ENCODE measurements at places on chromosomes 1 and 21.

DNA sequence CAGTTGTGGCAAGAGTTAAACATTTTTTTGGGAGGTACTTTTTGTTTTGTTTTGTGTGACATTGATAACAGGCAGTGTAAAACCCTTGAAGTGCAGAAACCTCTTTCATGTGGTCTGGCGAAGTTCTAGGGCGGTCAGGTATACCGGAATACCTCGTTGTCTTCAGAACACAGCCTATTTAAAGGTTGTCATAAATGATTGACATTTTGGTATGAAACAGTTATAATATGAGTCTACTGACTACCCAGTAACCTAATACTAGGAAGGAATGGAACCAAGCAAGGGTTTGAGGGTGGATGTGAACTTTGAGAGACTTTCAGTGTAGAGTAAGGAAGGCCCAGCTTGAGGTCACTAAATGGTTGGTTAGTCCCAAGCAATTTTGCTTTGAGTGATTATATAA lies 40.5 kb downstream of the PATJ start:
- peak; percentile 23 for DNase-seq

DNA sequence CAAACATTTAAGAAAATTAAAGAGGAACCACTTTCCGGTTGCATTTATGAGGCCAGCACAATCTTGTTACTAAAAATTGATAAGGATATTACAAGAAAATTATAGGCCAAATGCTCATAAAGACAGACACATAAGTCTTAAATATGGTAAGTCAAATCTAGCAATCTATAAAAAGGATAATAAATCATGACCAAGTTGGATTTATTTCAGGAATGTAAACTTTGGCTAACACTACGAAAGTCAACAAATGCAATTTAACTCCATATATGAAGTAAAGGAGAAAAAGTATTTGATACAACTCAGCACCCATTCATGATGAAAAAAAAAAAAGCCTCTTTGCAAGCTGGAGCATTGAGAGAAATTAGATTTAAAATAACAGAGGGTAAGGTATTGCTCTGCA lies 6.3 kb downstream of the HHAT start:
- no peak for DNase-seq

GRCh38 chr1:17191990-17192242 lies 13.0 kb upstream of the PADI1 start:
- no peak for DNase-seq

DNA sequence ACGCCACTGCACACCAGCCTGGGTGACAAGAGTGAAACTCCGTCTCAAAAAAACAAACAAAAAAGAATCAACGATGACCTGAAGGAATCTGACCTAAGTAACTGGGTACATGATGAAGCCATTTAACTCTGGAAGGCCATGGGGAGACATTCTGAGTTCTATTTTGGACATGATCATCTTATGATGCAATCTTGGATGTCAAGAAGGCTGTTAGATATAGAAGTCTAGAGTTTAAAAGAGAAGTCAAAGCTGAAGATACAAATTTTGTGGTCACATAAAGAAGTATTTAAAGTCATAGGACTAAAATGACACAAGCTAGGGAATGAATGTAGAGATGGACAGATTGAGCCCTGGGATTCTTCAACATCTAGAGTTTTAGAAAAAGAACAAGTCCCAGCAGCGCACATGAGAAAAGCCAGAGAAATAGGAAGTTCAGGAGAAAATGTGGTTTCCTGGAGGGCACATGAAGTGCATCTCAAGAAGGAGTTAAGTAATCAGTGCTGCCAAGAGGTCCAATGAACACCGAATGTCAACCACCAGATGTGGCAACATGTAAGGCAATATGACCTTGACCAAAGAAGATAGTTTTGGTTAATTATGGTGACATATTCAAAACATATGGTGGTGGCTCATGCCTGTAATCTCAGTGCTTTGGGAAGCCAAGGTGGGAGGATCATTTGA lies 26.8 kb downstream of the ELK4 start:
- no peak for DNase-seq

DNA sequence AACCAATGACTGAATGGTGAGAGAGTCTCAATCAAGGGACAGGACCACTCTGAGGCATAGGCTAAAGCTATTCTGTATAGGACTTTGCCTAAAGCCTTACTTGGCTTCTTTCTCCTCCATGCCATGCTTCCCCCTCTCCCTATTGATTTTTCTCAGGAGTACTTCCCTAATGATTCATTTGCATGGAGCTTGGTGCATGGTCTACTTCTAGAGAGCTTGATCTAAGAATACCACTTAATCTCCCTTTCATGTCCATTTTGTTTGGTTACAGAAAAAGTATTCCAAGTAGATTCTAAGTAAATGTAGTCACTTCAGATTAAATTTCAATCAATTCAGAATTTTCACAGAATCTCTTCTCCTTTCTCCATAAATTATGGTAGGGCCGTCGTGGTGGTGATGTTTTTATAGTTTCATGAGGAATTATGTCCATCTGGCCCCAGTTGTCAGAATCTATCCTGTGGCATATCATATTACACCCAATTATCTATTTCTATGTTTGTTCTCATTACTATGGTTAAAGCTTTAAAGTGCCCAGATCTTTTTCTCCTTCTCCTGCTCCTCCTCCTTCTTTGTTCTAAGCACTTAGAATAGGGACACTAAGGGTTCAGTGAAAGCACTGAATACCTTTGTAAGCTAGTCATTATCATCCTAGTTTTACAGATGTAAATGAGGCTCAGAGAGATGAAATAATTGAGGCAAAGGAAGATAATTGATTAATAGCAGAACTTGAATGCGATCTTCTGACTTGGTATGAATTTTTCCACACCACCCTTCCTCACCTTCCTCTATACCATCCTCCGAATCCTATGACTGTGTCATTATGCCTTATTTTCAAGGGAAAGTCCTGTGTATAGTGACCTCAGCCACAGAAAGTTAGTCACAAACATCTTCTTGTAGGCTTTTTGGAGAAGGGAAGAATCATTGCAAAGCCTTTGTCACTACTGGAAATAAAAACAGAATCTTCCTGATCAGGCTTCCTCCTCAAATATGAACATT lies 85.6 kb upstream of the ZRANB2 start:
- no peak for DNase-seq

DNA sequence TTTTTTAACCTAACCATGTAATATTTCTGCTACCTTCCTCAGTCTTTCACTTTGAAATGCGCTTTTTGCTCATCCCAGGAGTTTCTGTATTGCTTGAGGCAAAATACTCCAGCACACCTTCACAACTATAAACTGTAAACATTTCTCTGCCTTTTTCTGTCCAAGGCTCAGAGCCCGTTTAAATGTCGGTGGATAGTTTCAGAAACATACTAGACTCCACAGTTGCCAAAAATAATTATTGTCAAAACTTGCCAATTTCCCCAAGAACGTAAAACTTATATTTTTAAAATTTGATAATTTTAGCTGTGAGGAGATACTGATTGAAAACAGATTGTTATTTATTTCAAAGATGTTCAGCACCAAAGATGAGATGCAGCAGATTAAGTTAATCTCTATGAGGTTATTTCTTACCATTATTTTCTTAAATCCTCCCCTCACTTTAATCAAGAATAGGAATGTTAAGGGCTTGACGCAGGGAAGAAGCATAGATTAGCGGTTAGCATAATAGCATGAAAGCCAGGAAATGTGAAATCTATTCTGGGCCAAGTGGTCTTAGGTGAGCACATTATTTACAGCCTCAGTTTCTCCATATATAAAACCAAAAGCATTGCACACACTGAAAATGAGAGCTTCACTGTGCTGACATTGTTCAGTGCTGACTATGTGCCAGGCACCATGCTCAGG lies 91.5 kb upstream of the ESRRG start:
- DNase-seq: no peak

DNA sequence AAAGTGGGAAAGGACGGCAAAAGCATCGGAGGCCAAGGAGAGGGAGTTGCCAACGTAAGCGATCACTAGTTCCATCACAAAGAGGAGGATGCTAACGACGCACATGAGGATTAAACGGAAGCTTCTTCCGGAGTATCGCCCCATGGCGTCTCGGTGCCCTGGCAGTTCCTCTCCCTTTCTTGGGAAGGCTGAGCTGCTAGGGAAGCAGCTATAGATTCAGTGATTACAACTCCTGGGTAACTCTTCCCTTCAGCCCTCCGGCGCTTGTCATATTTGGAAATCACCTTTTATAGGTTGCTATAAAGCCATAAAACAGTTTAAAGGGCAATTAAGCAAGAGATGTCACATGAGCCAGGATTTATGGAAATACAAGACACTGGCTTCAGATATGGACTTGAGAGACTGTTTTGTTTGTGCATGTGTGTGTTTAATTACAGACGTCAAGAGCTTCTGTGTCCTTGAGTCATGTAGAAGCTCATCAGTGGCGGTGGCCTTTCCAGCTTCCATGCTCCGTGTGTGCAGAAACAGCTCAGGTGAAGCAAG lies 30.6 kb upstream of the SLC30A10 start:
- DNase-seq: peak; percentile 42

GRCh38 chr1:61692155-61692800 lies 32.7 kb downstream of the TM2D1 start:
- DNase-seq: peak; percentile 16

- DNase-seq: no peak
These were observed 28.6 kb downstream of the ZNF644 start for GRCh38 chr1:90993245-90993644.

DNA sequence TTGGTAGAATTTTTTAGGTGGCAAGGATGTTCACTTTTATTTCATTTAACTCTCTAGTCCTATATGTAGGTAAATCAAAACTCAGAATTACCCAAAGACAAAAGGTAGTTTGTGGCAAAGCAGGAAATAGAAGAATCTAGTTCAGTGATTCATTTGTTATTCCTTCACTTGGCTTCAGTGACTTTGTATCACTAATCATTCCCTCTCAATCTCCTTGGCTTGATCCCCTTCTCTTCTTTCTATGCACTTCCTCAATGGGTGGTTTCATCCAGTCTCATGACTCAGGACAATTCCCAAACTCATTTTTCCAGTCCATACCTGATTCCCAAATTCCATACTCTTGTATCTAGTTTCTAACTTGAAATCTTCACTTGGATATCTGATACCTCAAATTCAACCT lies 64.9 kb downstream of the PRKACB start:
- DNase-seq: no peak

- DNase-seq: no peak
These were observed 84.1 kb downstream of the MAB21L3 start for GRCh38 chr1:116195077-116195868.

GRCh38 chr1:232186931-232187330 lies 443.0 kb downstream of the SIPA1L2 start:
- no peak for DNase-seq

- no peak for DNase-seq
These were observed 2.1 kb downstream of the RYR2 start for GRCh38 chr1:237043846-237044636.

- peak; percentile 68 for DNase-seq
These were observed 34.1 kb downstream of the BMP8A start for GRCh38 chr1:39525366-39526165.

- DNase-seq: peak; percentile 16
These were observed 63.0 kb upstream of the RGS1 start for GRCh38 chr1:192512426-192513162.

DNA sequence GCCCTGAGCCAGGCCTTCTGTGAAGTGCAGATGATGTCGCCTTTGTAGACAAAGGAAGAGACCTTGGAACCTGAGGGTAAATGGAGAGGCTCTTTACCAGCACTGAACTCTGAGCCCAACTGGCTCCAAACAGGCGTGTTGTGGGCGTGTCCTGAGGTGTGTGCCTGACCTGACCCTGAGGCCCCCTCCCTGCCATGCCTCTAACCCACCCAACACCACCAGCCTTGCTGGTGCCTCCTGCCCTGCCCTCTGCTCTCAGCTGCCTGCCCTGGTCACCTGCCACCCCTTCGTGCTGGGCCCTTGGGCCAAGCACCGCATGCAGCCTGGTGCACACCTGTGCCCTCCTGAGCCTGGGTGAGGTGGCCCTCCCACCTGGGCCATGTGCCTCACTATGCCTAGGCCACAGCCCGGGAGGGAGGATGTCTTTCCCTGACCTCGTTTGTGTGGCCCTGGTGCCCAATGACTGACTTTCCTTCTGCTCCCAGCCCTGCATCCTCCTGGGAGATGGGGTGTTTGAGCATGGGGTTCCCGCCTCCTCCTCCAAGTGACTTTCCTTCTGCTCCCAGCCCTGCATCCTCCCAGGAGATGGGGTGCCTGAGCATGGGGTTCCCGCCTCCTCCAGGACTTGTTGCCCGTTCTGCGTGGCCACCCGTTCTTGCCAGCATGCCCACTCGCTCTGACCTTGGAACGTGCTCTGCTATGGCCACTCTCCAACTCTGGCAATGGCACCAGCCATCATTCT lies 157.0 kb downstream of the PCBP3 start:
- DNase-seq: no peak

GRCh38 chr1:244302876-244303609 lies 148.7 kb downstream of the ADSS2 start:
- peak; percentile 50 for DNase-seq

- no peak for DNase-seq
These were observed 59.1 kb downstream of the NFIA start for GRCh38 chr1:61141288-61142042.

GRCh38 chr1:212484701-212485570 lies 52.2 kb downstream of the NENF start:
- DNase-seq: no peak

DNA sequence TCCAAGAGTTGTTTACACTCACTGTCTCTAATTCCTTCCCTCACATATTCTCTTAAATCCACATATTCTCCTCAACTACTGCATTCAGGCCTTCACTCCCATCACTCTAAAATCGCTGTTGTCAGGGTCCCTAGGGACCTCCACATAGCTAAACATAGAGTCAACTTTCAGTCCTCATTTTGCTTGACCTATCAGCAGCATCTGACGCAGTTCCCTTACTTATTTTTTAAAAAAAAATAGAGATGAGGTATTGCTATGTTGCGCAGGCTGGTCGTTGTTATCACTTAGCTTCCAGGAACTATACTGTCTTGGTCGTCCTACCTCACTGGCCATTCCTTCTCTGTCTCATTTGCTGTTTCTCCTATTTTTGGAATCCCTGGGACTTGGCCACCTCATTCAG lies 11.7 kb upstream of the PLEKHO1 start:
- DNase-seq: no peak

DNA sequence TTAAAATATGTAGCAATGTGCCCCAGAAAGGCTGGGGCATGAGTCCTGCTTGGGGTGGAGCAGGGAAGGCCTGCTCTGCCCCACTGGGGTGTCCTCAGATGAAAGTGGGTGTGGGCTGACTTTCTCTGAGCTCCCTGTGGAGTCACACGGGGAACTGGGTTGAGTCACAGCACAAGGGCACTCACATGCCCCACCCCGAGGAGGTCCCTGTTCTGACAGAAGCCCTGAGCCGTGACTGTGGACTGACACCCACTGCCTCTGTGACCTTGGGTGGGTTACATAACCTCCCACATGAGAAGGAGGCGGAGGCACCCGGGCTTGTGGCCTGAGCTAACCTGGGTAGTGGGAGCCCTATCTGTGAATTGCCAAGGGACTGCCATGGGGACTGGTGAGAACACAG lies 52.5 kb upstream of the TINAGL1 start:
- DNase-seq: peak; percentile 68

DNA sequence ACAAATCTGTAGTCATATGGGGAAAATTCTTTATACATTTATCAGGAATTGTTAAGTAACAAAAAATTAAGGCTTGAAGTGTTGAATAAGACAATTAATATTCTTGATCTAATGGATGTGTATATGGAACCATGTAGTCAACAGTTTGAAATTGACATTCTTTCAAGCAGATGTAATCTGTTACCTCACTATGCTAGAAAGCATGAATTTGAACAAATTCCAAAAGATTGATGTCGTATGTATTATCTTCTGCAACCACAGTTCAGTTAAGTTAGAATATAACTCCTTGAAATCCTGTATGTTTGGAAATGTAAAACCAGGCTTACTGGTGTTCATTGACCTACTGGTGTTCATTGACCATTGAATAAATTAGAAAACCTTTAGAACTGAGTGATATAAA lies 16.1 kb downstream of the CCDC18 start:
- DNase-seq: no peak

- no peak for DNase-seq
These were observed 28.6 kb downstream of the CEP104 start for GRCh38 chr1:3828391-3828790.

Measured in transverse colon (tissue), 4 donors.